B cell (primary cell): ENCODE measurements at places on chromosomes 4 and X. TPM values are rescaled to one million over a fixed set of nuclear protein-coding genes. Genes with fewer than 3 reads are reported as not detected.

GRCh38 chrX:152313529-152314302, 137.4 kb downstream of the GABRA3 start:
- H3K4me3 ChIP-seq = no peak overlapping the region
- no peak overlapping the region for H3K27ac ChIP-seq
- no peaks in the 10 kb centered on the region for H3K27me3 ChIP-seq
- no peaks in the 10 kb centered on the region for H3K36me3 ChIP-seq
- no peaks in the 10 kb centered on the region for H3K4me1 ChIP-seq
- no peak for DNase-seq

GRCh38 chrX:39144323-39144722, 343.1 kb downstream of the MID1IP1 start:
- H3K4me3 ChIP-seq = peak overlapping the region; percentile 10
- peaks cover 41% of the 10 kb centered on the region for H3K4me1 ChIP-seq
- no peaks in the 10 kb centered on the region for H3K27me3 ChIP-seq
- peak; percentile 81 for DNase-seq

GRCh38 chr4:145840162-145840768, 98.4 kb downstream of the ZNF827 start:
- H3K4me3 ChIP-seq = no peak overlapping the region
- H3K27me3 ChIP-seq = no peaks in the 10 kb centered on the region
- peak; percentile 42 for DNase-seq
- H3K27ac ChIP-seq = no peak overlapping the region
- H3K36me3 ChIP-seq = peaks cover 12% of the 10 kb centered on the region

- peaks cover 11% of the 10 kb centered on the region for H3K4me1 ChIP-seq
- no peak overlapping the region for H3K4me3 ChIP-seq
- H3K36me3 ChIP-seq = no peaks in the 10 kb centered on the region
- peaks cover 16% of the 10 kb centered on the region for H3K27me3 ChIP-seq
- DNase-seq = no peak
These were observed 101.5 kb upstream of the MAML3 start for GRCh38 chr4:140255467-140255866.

DNA sequence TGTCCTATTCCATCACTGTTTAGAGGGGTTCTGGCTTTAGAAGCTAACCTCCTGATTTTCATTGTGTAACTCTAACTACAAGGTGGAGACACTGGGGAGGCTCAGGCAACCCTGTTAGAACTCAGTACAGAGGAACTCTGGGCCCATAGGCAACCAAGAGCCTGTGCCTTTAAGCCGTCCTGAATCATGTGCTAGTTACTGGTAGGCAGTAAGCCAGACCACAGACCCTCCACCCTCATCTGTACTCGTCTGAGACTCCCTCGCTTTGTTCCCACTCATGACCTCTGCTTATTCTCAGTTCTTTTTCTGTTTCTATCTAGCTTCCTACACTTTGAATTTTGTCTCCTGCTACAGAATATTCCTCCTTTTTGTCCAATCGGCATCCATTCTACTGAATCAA, 31.4 kb downstream of the TBC1D1 start:
- H3K4me3 ChIP-seq = no peak overlapping the region
- H3K4me1 ChIP-seq = no peaks in the 10 kb centered on the region
- H3K27ac ChIP-seq = no peak overlapping the region
- H3K27me3 ChIP-seq = no peaks in the 10 kb centered on the region
- DNase-seq = no peak

- H3K27me3 ChIP-seq = no peaks in the 10 kb centered on the region
- H3K27ac ChIP-seq = no peak overlapping the region
- DNase-seq = no peak
- H3K4me3 ChIP-seq = no peak overlapping the region
- H3K4me1 ChIP-seq = no peaks in the 10 kb centered on the region
These were observed 10.6 kb upstream of the H2AZ1 start for GRCh38 chr4:99960648-99961047.

DNA sequence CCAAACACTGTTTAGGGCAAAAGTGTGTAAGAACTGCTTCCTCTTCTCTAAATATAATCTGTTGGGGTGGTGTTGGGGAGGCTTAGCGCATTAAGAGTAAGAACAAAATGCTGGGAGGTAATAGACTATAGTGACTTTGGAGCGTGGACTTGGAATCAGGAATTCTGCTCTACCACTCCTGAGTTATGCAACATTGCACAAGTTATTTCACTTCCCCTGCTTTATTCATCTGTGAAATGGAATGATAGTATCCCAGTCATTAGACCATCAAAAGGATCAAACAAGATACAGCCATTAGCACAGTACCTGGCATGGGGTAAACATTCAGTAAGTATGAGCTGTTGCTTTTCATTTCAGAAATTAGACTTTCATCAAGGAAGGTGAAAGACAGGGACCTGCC, 58.7 kb downstream of the IGFBP7 start:
- H3K4me3 ChIP-seq = no peak overlapping the region
- no peaks in the 10 kb centered on the region for H3K4me1 ChIP-seq
- H3K36me3 ChIP-seq = no peaks in the 10 kb centered on the region
- no peak for DNase-seq
- no peaks in the 10 kb centered on the region for H3K27me3 ChIP-seq
- H3K27ac ChIP-seq = no peak overlapping the region

Gene ADGRG2
- total RNA-seq = not detected in 2 replicates

Gene NHS
- total RNA-seq = not detected in 2 replicates

Gene USP51
- 3.2 and 4.8 TPM in 2 replicates for total RNA-seq
